ENCODE measurements at places on chromosomes 5 and 9.
A peak's percentile ranks its signal among the peaks of the same experiment; 100 is the strongest.

DNA sequence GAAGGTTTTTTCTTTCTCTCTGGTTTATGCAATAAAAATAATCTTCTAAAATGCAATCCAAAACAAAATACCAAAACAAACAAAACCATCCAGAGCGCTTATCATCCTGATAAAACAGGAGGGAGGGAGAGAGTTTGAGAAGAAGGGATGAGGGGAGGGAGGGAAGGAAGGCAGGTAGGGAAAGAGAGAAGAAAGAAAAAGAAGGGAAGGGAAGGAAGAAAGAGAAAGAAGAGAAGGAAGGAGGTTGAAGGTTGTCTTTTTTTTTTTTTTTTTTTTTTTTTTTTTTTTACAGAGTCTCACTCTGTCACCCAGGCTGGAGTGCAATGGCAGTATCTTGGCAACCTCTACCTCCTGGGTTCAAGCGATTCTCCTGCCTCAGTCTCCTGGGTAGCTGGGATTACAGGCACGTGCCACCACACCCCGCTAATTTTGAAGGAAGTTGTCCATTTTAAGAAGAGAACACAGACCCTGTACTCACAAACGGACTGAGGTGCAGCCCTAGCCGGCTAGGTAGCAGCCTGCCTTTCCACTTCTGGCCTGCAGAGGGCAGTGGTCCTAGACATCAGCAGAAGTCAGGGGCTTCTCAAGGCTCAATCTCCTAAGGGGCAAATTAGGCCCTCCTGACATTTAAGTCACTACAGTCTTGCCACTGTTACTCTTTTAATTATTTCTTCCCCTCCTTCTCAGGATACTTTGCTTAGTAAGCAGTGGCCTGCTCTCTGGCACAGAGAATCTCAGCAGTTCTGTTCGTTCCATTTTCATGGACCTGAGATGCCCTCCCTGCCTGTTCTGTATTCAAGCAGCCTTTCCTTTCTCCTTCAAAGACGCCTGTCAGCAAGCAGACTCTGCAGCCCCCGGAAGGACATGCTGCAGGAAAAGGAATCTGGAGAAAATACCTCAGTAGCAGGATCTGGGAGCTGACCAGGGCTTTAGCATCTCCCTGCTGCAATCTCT, 76.4 kb downstream of the EPB41L4B start:
- DNase-seq = peak; percentile 73

DNA sequence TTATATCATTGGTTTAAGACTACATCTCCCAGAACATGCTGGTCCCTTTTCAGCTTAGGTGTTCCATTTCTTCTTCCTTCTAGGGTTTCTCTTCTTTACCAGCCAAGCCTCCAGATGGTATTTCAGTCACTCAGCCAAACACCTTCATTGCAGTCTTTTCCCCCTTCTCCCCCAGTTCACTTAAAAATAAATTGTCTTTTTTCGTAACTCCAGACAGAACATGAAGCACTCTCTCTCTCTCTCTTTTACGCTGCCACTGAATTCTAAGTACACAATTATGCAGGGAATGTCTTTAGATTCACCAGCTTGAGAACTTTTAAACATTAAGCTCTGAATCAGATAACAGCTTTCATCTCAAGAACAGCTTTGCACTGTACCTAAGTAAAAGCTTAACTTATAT, 419.7 kb upstream of the BRINP1 start:
- DNase-seq = no peak

DNA sequence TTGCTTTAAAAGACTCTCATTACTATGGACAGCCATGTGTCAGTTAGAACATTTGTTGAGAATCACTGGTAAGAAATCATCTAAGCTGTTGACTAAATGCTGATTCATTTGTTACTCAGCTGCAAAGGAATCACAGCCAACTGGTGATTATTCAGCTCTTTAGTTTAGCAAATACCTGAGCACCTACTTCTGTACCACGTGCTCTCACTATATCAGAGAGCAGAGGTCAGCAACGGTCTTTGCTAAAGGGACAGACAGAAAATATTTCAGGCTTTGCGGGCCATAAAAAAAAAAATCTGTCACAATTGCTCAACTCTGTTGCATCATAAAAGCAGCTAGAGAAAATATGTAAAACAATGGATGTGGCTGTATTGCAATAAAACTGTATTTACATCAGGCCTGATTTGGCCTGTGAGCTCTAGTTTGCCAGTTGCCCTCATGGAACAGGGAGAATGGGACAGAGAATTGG, 377.6 kb downstream of the DNAH5 start:
- DNase-seq = no peak

GRCh38 chr9:126860757-126861466, 473 bp downstream of the ZBTB34 start:
- peak; percentile 52 for DNase-seq

DNA sequence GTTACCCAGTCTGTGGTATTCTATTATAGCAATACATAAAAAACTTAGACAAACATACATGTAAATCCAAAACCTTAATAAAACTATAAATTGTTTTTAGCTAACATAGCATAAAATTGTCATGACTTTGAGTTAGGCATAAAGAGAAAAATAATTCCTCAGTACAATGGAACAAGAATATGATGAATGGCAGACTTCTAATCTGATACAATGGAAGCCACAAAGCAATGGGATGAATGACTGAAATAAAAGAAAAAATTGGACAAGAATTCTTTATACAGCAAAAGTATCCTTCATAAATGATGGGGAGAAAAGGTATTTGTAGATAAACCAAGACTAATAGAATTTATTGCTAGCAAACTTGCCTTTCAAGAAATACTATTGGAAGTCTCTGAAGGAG, 524.2 kb downstream of the GABRG2 start:
- DNase-seq = no peak

DNA sequence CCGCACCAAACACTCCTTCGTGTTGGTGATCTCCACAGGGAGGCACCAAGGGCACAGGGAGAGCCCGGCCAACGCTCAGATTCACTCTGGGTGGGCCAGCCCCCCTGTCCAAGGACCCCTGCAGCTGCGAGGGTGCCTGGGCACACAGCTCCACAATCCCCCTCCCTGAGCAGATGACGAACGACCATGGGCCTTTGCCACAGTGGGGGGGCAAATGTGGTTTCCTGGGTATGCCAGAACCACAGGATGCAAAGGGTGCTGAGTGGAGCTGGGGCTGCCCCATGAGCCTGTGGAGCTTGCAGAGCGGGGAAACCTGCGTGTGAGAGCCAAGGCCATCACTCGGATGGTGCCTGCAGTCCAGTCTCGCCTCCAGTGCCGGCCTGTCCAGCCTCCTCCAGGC, 31.0 kb downstream of the LPCAT1 start:
- no peak for DNase-seq

GRCh38 chr5:473551-474192, 30.7 kb downstream of the EXOC3 start:
- no peak for DNase-seq

DNA sequence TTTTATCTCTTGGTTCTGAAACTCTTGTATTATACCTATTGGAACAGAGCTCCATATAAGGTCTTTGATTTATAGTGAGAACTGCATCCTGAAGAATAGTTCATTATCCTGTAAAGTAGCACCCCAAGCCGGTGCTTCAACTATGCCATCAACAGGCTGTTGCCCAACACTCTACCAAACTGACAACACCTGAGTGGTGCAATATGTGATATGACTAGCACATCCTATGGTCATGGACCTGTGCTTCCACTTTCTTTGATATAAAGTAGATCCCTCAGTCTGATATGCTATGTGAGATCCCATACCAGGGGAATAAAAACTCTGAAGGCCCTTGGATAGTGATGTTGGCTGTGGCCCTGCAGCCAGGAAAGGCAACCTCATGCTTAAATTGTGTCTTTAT, 15.8 kb downstream of the CSF2 start:
- no peak for DNase-seq

DNA sequence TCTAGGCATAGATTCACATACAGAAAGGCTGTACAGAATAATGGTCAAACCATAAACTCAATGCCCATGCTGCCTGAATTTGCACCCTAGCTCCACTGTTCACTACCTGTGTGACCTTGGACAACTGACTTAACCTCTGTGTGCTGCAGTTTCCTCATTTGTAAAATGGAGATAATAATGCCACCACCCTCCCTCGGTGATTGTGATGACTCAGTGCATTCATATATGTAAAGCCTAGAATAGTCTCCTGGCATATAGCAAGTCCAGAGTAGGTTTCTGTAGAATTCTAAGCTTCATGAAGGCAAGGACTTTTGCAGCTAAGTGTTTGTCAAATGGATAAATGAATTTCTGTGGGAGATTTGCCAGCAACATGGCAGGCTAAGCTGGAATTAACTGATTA, 297.8 kb upstream of the NR4A3 start:
- DNase-seq = no peak

DNA sequence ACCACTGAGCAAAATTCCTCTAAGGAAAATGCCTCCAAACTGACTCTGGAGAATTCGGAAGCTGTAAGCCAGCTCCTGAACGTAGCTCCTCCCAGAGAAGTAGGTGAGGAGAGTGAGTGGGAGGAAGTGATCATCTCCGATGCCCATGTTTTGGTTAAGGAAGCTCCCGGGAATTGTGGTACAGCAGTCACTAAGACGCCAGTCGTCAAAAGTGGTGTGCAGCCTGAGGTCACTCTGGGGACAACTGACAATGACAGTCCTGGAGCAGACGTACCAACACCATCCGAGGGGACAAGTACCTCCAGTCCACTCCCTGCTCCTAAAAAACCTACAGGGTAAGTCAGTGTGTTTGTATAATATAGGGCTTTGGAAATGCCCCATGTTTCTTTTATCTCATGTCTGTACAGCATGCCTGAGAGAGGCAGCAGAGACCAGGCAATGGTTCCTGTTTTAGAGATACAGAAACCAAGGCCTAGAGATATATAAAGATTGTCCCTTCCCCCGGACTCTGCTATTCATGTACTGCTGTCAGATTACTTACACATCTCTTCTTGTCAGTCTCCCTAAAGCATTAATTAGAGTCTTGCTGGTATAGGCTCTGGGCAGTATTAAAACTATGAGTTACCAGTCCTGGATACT, 23.9 kb downstream of the HMGXB3 start:
- DNase-seq = no peak

- DNase-seq = peak; percentile 70
Measured at GRCh38 chr5:68196876-68197275, 18.7 kb upstream of the PIK3R1 start.

GRCh38 chr5:138610918-138611677, 35.9 kb upstream of the HSPA9 start:
- DNase-seq = no peak

GRCh38 chr5:31492869-31493268, 39.0 kb downstream of the DROSHA start:
- DNase-seq = no peak

GRCh38 chr5:166320920-166321480, 1970.4 kb upstream of the WWC1 start:
- no peak for DNase-seq

DNA sequence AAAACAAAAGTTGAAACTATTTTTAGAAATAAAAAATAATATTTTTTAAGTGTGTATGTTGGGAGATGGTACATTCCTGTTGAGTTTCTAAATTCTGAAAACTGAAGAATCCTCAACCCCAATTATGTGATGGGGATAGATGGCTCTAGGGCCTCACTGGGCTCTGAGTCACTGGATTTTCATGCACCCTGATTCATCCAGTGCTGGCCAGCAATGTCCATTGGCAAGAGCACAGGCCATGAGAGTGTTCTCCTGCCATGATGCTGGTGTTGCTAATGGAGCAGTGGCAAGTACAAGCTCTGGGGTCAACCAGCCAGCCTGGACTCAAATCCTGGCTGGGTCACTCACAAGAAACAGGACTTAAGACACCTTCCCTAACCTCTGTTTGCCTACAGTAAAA, 23.3 kb downstream of the SMIM23 start:
- no peak for DNase-seq

DNA sequence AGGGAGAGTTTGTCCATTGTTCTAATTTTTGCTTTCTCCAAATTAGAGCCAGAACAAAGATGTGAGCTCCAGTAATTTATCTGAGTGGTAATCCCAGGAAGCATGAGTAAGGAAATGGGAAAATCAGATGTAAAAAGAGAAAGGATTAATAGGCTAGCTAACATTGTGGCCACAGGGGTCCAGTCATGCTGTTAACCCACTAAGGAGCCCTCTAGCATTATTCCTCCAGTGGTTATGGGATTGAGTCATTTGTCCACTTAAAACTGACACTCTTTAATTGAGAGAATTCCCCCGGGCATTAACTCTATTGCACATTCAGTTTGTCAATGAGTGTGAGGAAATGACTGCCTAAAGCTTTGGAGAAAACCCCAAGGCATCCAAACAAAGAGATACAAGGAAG, 700.3 kb upstream of the TYRP1 start:
- no peak for DNase-seq
